ENCODE measurements at places on chromosomes 11 and 22.

GRCh38 chr11:12243486-12243885 is 133.1 kb downstream of the MICAL2 start:
- DNase-seq: no peak

DNA sequence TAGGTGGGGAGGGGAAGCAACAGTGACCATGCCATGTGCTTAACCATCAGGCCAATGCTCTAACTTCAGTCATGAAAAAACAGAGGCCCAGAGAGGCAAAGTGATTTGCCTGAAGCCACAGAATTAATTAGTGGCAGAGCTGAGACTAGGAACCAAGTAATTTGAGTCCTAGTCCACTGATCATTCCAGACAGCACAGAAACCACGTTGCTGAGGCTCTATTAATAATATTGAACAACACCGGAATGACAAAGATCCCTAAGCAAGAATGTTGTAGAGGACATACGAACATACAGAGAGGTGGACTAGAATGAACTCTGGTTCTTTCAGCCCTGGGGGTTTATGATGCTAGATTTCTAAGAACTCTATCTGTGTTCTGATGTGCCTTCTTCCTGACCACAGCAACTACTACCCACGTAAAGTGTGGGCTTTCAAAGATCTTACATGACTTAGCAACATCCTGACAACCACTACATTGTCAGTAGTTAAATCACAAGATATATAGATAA is 92.3 kb downstream of the GAB2 start:
- DNase-seq: no peak

DNA sequence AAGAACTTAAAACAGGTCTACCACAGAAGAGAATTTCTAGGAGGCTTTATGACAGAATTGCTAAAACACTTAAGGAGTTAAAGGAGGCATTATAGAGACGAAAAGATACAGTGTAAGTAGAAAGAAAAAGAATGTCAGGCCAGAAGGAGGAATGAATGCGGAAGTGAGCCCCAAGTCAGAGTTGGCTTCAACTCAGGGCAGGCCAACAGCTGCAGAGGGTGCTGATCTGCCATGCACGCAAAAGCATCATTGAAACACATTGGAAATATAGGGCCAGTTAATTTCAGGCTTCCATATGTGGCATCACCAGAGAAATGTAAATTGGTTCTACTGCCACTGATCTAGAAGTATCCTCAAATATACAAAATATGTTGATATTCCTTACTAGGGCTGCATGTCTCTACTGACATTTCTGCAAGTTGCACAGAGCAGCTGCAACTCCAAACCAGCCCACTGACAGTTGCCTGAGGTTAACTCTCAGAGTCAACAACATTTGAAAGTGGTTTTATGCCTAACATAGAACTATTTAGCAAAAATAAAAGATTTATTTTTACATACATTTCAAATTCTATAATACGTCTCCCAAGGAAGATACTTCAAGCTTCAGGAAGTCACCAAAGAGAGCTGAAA is 324.1 kb downstream of the C11orf87 start:
- DNase-seq: no peak

- no peak for DNase-seq
Measured at GRCh38 chr11:74678591-74679512, 52.4 kb downstream of the CHRDL2 start.

DNA sequence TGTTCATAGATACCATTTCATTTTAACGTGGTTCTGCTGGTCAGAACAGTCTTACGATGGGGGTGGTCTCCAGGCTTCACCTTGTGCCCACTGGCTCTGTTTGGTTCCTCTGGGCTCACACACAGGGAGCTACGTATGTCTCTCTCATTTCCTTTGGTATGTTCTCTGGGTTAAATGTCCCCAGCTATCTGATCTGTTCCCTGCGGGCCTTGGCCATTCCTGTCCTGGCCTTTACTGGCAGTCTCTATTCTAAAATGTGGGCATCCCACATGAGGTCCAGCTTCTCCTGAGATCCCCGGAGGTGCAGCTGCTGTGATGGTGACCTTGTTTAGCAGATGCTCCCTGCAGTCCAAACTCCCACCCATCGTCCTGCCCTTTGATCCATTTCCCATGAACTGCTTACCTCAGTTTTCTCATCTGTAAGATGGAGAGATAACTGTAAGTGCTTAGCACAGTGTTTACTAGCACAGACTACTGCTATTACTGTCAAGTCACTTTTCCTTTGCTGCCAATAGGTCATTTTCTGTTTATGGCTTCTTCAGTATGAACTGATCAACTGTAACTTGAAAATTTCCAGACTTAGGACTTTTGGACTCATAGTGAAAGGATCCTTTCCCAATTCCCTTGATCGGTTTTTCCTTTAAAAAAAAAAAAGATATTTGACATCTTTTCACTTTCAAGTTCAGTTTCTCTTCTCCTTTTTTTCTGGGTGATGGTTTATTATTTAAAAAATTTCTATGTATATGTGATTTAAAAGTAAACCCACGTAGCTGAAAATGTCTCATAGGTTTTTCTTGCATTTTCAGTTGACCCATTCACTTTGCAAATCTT is 92.9 kb downstream of the PTPRJ start:
- no peak for DNase-seq

- DNase-seq: no peak
Measured at GRCh38 chr11:123214396-123214795, 19.3 kb upstream of the CLMP start.

- no peak for DNase-seq
Measured at GRCh38 chr22:25567251-25567675, 2.8 kb downstream of the GRK3 start.

GRCh38 chr11:110081462-110082376 is 11.5 kb upstream of the ZC3H12C start:
- DNase-seq: no peak

DNA sequence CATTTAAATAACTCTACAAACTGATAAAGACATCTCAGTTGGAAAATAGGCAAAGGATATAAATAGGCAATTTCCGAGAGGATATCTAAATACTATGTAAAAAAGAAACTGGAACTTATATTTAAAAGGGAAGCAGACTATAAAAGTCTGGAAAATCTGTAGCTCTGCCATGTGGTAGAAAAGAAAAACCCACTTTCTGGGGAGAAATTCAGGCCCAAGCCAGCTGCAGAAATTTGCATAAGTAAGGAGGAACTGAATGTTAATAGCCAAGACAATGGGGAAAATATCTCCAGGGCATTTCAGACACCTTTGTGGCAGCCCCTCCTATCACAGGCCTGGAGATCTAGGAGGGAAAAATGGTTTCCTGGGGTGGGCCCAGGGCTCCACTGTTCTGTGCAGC is 97.8 kb upstream of the ZBED5 start:
- DNase-seq: no peak

GRCh38 chr22:35231585-35232084 is 25.7 kb upstream of the HMGXB4 start:
- peak; percentile 72 for DNase-seq

- DNase-seq: no peak
Measured at GRCh38 chr11:95711945-95712221, 77.7 kb downstream of the FAM76B start.

DNA sequence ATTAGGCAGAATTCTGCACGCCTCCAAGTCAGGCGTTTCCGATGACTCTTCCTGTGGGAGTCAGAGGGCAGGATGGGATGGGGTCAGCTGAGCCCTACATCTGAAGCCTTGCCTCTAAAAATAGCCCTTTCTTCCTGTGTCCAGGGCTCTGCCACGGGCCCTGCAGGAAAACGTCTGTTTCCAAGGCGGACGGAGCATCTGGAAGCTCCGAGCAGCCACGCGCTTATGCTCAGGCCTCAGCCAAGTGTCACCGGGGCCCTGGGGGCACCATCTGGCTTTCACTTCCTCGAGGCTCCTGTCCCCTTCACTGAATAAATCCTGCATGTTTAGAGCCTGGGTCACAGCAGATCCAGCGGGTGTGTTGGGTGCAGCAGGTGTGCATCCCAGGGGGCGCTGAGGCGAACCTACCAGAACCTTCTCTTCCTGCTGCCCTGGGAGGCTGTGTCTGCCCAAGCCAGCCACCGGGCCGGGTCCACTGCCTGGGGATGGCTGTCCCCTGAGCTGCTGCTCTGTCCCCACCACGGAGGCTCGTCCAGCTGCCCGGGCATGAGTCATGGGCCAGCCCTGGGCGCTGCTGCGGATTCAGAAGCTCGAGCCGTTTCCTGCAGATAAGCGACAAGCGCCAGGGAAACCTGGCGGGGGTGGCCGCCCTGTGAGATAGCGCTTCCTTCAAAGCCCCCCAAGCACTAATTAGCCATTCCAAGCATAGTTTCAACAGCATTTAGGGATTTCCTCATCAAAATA is 32.0 kb upstream of the LINC01488 start:
- no peak for DNase-seq

DNA sequence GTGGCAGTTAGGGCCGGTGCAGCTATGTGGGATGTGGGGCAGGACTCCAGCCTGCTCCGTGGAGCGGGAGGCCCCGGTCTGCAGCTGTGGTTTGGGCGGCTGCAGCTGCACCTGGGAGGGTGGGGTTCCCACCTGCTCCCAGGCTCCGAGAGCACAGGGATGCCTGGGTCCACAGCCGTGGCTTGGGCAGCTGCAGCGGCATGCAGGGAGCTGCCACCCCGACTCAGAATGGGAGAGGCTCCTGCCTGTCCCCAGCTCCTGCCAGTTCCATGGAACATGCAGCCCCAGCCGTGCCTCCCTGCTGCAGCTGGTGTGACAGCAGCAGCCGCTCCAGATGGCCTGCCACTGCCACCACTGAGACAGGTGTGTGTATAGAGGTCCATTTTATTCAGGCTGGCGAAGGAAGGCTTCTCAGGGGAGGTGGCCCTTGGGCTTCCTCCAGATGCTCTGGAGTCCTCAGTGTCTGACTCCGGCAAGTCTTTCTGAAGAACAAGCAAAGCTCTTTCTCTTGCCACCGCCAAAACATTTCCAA is 21.8 kb upstream of the UPK3A start:
- no peak for DNase-seq

DNA sequence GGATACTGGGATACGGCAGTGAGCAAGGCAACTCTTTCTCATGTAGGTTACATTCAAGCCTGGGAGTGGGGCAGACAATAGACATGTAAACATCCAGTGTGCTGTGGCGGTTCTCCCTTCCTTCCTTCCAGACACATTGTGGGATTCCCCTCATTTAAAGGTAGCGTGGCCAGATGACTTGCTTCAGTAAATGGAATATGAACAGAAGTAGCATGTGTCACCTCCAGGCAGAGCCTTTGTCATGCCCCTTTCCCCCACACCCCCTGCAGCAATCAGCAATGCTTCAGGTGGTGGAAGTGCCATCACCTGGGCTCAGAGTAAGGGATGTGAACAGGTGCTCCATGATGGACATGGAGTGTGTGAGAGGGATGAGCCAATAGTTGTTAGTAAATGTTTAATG is 34.8 kb upstream of the TTC12 start:
- no peak for DNase-seq

DNA sequence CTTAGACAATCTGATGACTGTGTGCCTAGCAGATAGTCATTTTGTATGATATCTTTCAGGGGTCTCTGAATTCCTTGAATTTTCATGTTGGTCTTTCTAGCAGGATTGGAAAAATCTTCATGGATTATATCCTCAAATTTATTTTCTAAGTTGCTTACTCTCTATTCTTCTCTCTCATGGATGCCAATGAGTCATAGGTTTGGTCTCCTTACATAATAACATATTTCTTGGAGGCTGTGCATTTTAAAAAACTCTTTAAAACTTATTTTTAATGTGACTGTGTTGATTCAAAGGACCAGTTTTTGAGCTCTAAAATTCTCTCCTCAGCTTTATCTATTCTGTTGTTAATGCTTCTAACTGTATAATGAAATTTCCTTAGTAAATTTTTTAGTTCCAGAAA is 198.7 kb downstream of the AASDHPPT start:
- no peak for DNase-seq

DNA sequence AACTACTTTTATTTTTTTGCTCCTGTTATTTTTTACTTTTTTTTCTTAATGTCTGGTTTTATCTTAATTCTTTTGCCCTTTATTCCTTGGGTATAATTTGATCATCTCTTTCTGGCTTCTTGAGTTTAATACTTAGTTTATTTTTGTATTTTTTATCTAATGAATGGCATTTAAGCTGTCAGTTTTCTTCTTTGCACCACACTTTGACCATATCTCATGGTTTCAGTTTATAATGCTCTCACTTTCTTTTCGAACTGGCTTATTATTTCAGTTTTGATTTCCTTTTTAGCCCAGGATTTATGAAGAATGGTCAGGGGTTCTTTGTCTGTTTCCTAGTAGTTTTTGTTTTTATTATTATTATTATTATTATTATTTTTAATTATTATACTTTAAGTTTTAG is 48.3 kb downstream of the QSER1 start:
- no peak for DNase-seq

GRCh38 chr11:60887556-60887955 is 18.8 kb downstream of the PRPF19 start:
- DNase-seq: no peak

DNA sequence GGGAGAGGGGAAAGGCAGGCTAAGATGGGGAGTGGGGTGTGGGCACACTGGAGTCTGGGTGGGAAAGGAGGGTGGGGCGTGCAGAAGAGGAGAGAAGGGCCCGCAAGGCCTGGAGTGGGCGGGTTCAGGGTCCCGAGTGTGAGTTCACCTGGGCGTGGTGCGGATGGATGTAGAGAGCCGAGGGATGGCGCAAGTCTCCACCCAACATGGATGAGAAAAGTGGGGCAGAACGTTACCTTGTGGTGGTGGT is 364 bp upstream of the ABCC8 start:
- no peak for DNase-seq

DNA sequence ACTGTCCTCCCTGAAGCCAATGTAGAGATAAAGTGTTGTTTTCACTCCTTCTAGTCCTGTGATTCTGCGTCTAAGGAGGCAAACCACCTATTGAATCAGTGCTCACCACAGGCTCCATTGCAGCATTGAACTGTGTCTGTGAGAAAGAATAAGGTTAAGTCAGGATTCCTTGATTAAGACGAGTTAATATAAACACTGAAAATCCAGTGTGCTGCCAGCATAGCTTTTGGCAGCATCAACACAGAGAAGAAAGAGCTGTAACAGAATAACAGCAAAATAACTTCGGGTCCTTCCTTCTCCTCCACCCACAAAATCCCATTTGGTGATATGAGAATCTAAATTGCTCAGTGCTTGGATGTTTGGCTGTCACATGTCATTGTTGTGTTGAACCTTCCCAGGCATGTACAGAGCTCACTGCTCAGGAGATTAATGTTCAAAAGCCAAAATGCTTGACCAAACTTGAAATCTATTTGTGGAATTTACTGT is 185.2 kb upstream of the DDI1 start:
- no peak for DNase-seq

- DNase-seq: no peak
Measured at GRCh38 chr22:27337676-27338075, 463.9 kb downstream of the MN1 start.

GRCh38 chr11:67355794-67356386 is 2.5 kb upstream of the POLD4 start:
- DNase-seq: no peak

- DNase-seq: no peak
Measured at GRCh38 chr22:45814198-45814597, 142.6 kb downstream of the ATXN10 start.

GRCh38 chr11:10160350-10160749 is 133.7 kb downstream of the SBF2 start:
- DNase-seq: no peak

- DNase-seq: no peak
Measured at GRCh38 chr11:128882451-128882850, 8.7 kb upstream of the KCNJ5 start.
